ENCODE measurements at places on chromosomes 1 and 21.
A peak's percentile ranks its signal among the peaks of the same experiment; 100 is the strongest.

DNA sequence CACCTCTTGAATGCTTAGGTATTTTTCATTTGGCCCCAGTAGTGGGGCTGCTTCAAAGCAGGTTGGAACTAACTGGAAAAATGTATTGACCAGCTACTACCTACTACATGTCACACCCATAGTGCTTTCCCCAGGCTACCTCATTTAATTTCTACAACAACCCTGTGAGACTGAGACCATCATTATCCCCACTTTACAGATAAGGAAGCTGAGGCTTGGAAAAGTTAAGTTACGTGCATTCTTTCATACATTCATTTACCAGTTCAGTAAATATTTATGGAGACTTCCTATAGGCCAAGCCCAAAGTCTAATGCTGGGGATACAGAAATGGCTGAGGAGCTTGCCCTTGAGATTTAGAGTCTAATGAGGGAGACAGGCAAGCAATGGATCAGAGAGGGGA is 14.5 kb upstream of the PADI3 start:
- DNase-seq = no peak

DNA sequence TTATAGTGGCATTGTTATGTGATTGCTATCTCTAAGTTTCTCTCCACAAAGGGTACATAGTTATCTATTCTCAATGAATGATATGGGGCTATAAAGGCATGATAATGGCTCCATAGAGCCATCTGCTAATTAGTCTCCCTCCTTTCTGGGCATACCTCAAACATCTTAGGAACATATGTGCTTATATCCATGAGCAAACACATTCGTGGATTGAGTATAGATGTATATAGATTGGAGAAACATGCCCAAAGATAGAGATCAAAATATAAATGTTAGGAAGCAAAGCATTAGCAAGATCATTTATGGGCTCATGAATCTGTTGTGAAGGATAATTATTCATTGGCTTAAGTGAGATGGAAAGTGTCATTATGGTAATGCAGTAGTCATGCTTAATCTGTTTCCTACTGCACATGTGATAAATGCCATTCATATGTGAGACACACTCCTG is 155.8 kb upstream of the UBE2U start:
- DNase-seq = no peak

DNA sequence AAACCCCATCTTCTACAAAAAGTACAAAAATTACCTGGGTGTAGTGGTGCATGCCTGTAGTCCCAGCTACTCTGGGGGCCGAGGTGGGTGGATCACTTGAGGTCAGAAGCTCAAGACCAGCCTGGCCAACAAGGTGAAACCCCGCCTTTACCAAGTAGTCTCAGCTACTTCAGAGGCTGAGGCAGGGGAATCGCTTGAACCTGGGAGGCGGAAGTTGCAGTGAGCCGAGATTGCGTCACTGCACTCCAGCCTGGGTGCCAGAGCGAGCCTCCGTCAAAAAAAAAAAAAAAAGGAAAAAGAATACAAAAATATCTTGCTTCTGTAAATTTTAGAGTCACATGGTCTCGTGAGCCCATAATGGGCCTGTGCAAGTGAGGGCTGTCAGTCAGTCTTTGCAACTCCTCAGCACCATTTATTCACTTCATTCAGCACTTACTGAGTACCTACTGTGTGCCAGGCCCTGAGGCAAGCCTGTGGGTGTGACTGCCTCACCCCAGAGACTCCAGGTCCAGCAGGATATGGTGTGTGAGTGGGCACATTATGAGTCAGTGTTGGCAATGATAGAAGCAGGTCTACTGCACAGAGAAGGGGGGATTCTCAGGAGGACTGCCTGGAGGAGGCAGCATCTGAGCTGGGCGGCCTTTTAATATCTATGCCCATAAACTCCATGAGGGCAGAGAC is 46.8 kb upstream of the TARDBP start:
- DNase-seq = no peak

DNA sequence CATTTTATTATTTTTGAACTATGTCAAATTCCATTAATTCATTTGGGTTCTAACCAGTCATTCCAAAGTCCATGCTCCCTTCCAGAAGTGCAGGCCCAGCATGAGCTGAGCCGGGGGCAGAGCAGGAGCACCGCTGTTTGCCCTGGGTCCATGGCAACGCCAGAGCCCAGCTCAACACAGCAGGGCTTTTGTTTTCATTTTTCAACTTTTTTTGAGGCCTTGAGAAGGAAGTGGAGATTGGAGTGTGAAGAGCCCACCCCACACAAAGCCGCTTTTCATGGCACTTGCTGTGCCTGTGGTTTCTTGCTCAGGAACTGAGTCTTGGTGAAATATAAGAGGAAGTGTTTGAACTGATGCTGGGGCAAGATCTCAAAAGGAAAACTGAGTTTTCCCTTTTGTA is 13.2 kb upstream of the PRMT2 start:
- DNase-seq = no peak

DNA sequence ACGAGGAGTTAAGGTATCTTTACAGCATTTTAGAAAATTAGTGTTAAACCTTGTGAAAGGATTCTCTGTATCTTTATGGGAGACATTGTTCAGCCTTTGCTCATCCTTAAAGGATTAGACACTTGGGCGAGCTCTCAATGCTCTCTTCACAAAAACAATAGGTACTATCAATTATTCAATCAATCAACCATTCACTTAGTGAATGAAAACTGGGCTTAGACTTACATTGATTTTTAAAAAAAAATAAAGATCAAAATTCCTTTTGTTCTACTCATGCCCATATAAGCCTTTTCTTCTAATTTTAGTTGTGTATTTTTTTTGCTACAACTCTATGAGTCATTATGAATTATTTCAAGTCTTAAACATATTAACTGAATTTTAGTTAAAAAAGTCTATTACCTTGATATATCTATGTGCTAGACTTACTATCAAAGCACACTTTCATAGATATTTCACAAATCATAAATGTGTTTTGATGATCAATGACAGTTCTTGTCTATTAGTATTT is 181.2 kb downstream of the DPYD start:
- no peak for DNase-seq

DNA sequence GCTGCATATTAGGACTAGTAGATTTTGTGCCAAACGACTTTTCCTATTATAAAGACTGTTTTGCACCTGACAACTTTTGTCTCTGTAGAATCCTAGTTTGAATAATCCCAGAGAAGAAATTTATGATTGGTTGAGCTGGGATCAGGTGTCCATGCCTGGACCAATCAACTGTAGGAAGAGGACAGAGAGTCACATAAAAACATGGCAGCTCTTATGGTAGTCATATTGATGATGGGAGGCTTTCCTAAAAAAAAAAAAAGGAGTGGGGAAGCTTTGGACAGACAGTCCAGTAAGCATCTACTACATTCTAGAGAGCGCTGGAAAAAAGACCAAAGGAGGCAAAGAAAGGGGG is 30.7 kb upstream of the IGSF3 start:
- no peak for DNase-seq

- DNase-seq = no peak
These were observed 375.1 kb downstream of the RYR2 start for GRCh38 chr1:237416924-237417655.

- no peak for DNase-seq
These were observed 47.9 kb downstream of the MACO1 start for GRCh38 chr1:25478633-25479032.

DNA sequence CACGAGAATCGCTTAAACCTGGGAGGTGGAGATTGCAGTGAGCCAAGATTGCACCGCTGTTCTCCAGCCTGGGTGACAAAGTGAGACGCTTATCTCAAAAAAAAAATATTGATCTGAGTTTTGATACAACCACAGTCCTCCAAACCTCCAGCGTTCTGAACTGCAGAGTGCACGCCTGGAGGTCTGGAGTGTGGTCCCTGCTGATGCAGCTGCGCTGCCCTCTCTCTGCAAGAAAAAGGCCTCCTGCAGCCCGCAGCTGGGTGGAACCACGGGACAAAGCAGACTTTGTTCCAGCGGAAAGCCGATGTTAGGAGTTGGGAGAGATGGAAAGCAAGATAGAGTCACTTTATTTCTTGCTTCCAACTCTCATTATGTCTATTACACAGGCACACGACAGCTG is 144.9 kb upstream of the SOD1 start:
- DNase-seq = no peak

DNA sequence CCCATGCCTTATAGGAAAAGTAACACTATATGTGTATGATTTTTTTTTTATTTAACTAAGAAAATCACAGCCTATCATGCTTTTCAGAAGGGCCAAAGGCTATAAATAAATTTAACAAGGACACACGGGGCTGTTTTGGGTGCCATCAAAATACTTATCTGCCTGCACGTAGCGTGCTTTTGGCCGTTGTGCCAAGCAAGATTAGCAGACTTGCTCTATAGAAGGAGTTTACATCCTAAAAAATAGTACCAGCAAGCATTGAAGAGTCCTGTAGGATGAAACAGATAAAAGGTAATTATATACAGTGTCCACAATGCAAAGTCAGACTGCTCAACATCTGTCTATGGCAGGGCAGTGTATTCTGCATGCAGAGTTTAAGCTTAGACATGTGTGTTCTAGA is 3.7 kb downstream of the OLIG1 start:
- DNase-seq = no peak

DNA sequence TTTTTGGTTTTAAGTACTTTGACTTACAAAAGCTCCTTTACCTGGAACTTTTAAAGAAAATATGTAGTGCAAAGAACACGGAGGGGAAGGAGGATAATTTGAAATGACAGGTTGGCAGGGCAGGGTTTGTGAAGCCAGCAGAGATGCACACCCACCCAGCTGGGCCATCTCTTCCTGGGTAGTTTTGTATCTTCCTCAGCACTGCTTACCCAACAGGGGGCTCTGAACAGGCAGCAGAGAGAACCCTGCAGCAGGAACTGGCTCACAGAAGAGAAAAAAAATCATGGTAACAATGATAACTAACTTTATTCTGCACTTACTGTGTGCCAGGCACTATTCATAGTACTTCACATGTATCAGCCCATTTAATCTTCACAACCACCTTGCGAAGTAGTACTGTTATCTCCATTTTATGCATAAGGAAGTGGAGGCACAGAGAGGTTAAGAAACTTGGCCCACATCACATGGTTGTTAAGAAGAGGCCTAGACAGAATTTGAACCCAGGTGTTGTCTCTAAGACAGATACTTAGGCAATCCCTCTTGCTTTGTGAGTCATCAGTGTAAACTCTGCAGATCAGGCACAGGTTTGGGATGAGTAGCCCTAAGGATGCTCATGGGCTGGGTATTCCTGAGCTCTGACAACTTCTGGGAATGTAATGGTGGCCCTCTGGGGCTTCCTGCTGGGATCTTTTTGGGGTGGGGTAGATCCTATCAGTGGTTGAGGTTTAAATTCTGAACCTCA is 60.8 kb downstream of the ELK4 start:
- DNase-seq = no peak

DNA sequence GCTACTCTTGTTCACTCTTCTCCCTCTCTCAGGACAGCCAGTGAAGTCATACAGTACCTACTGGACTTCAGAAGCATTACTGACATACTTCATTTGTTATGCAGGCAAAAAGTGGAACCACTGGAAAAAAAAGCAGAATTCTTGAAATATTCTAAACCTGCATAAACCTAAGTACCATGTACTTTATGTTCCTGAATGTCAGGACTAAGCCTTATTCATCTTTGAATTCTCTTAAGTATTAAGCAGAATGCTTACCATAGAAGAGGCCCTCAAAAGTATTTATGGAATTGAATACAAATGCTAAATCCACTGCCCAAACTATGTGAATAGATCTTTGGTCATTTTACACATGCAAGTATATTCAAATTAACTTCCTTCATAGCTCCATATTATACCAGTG is 7.8 kb downstream of the PSMB2 start:
- no peak for DNase-seq

GRCh38 chr1:178483251-178483957 is 13.4 kb downstream of the CLEC20A start:
- DNase-seq = no peak

GRCh38 chr1:97603776-97604175 is 317.1 kb downstream of the DPYD start:
- no peak for DNase-seq

- DNase-seq = peak; percentile 63
These were observed 47.8 kb upstream of the LRRC3 start for GRCh38 chr21:44407493-44407892.

GRCh38 chr21:45410865-45411809 is 6.2 kb downstream of the COL18A1 start:
- no peak for DNase-seq

- DNase-seq = no peak
These were observed 27.7 kb upstream of the PLEKHM2 start for GRCh38 chr1:15656464-15656863.

GRCh38 chr1:109622895-109623294 is 3.3 kb downstream of the AMPD2 start:
- DNase-seq = no peak

GRCh38 chr1:44217809-44218410 is 4.6 kb downstream of the DMAP1 start:
- DNase-seq = peak; percentile 76

DNA sequence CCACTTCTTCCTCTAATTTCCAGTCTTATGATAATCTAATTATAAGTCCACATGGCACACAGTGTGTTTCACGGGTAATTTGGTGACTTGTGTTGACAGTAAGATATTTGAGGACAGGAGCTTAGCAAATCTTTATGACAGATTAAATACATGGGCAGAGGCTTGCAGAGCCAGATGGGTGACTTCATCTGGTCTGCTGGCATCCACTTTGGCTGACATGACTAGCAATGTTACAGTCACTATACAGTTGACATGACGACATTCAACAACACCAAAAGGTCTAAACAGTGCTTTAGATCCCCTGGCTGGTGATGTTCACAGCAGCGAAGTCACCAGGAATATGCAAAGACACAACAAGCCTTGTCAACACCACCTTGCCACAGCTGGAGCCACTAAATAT is 147.2 kb downstream of the ETS2 start:
- DNase-seq = no peak

DNA sequence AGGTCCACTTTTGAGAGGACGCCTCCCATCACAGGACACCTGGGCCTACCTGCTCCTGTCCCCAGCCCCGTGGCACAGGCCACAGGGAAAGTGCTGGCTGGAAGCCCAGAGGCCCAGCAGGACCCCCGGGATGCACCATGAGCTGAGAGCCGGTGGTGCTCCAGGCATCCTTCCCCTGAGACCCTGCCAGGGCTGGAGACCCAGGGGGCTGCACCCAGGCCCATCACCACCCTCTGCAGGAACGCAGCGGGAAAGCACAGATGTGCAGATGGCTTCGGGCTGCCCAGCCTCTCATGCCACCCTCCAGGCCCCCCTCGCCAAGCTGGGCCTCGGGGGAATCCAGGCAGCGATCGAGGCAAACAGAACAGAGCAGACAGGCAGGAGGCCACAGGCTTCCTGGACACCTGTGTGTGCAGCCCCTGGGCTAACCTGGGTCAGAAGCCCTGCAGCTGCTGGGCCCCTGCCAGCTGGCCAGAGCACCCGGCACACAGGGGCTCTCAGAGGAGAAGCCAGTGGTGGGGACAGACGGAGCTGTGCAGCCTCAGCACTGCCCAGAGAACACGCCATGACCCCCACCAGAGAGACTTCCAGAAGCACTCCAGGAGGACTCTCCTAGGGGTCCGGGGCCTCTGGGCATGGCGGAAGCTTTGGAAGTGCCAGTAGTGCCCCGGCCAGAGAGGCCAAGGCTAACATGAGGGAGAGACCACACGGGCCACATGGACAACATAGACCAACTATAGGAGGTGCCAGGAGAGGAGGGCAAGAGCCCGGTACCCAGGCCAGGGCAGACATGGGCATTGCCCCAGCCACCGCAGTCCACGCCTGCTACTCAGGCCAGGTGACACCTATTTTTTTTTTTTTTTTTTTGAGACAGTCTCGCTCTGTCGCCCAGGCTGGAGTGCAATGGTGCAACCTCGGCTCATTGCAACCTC is 71.4 kb downstream of the ARHGEF16 start:
- no peak for DNase-seq
